Ovary (tissue), 10 donors: ENCODE measurements at places on chromosomes 2 and 18. TPM values are rescaled to one million over a fixed set of nuclear protein-coding genes. Genes with fewer than 3 reads are reported as not detected.

DNA sequence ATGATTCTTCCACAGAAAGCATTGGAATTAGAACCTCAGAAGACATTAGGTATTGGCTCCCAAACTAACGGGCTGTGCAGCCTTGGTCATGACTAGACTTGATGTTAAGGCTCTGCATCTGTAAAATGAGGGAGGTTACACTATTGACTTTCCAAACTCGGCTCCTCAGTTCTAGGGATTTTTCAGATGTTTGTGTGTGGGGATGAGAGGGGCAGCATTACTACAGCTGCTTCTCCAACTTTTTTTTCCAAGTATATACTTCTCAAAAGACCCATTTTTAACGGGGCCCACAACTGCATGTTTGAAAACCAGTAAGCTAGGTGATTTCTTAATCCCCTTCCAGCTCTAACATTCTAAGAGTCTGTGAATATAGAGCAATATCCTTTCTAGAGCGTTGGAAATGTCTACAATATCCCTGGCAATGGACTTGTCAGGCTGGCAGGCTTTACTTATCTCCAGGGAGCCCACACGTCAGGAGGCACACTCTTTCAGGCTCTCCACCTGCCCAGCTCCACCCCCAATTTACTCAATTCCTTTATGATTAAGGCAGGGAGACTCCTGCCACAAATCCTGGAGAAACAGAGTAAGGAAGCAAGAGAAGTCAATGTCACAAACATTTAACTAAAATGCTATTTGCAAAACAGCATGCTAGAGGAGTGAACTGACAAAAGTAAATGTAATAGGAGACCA lies 844 bp upstream of the MPV17 start:
- DNase-seq = no peak

Gene DOCK10
- 15.9 TPM for polyA plus RNA-seq

- DNase-seq = no peak
Measured at GRCh38 chr18:13420969-13421686, 202.6 kb downstream of the LDLRAD4 start.

Gene ZNF396
- polyA plus RNA-seq = 1.5 TPM

DNA sequence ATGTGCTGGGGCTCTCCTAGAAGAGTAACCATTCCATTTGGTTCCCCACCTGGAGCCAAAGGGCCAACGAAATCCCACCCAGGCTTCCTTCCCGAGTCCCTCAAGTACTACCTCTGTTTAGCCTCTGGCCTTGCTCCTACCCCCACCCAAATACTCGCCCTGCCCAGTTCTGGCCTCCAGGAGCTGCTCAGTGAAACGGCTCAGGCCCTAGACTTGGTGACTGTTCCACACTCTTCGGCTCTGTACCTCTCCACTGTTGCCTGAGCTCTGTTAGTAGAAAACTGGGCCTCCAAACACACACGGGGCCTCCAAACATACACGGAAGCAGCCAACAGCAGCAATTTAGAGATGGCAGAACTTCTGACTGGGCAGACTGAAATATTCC lies 4.2 kb downstream of the OTX1 start:
- DNase-seq = no peak

Gene UGT1A8
- polyA plus RNA-seq = not detected

Gene ESPNL
- polyA plus RNA-seq = 0.15 TPM

DNA sequence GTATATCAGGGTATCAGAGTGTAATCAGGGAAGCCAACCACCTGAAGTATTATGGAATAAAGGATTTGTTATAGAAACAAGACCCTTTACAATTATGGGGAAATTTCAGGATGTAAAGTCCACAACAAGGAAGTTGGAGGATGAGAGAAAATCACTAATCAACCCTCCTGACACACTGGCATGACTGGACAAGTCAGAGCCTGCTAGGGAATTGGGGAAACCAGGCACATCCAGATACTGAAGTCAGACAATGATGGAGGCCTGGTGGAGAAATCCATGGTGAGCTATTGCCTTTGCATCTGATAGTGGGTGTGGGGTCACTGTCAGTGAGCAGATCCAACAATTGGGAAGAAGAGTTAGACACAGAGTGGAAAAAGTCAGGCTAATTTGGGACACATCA lies 158.8 kb upstream of the FBXO11 start:
- no peak for DNase-seq

Gene C2orf15
- 0.68 TPM for polyA plus RNA-seq

DNA sequence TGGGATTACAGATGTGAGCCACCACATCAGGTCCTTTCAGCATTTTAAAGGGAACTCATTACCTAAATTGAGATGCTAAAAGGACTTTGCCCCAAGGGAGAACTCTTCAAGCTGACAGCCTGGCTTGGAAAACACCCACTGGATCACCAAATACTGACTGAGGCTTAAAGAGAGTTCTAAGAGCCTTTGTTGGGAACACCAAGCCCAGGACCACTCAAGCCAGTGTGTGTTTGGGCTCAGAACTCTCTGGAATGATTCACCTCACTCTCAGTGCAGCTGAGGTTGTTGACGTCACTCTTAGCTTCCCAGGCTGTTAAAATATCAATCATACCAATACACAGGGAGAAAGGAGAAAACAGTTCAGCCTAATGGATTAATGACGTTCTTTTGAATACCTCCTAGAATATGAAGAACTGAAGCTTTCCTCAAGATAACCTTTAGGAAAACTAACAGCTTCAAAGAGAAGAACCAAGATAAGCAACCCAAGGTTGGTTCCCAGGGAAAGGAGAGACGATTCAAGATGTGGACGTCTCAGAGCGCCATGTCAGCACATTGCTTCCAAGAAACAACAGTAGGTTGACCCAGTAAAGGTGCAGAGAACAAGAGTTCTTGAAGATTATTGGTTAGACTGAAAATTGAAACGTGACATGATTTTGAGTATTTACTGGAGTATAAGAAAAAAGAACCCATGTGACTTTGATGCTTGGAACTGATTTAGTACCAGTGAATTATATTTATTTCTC lies 48.0 kb upstream of the MGAT4A start:
- DNase-seq = no peak

- no peak for DNase-seq
Measured at GRCh38 chr2:10447300-10447894, 730 bp downstream of the ODC1 start.

DNA sequence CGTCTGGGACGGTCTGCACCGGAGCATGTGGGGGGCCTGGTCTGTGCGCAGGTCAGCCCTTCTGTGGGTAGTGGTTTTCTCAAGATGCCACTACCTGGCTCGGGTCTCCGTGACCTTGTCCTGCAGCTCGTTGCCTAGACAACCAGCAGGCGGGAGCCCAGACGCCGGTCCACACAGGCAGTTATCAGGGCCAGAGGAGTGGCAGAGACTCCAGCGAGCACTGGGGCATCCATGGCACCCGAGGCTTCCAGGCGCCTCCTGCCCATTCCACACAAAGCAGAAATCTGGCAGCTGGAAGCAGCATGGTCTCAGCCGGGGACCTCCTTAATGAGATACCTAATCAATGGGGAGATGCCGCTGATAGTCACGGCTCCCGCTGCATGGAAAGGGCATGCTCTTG lies 156.1 kb downstream of the FAM210A start:
- no peak for DNase-seq

Gene CNNM3
- polyA plus RNA-seq = 14.0 TPM
